ENCODE measurements at places on chromosomes 7 and 10. TPM values are rescaled to one million over a fixed set of nuclear protein-coding genes. Genes with fewer than 3 reads are reported as not detected.

DNA sequence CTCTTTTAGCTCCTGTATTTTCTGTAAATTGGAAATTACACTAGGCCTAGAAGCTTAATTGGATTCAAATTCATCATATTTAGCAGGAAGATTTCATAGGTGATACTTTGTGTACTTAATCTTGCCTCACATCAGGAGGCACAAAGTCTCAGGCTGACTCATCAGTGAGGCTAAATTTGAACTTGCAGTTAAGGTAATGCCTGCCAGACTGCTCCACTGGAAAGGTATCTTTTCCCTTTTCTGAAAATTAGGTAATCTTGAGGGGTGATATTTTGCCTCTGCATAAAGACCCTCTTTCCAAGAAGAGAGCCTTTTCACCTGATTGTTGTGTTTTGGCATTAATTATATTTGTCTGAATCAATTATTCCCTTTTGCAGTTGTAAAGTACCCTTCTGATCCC is 14.6 kb downstream of the PPIA start:
- DNase-seq = no peak
- H3K4me1 ChIP-seq = peaks cover 4% of the 10 kb centered on the region
- no peaks in the 10 kb centered on the region for H3K27me3 ChIP-seq
- H3K27ac ChIP-seq = no peak overlapping the region

Gene FOXI2
- total RNA-seq = not detected

DNA sequence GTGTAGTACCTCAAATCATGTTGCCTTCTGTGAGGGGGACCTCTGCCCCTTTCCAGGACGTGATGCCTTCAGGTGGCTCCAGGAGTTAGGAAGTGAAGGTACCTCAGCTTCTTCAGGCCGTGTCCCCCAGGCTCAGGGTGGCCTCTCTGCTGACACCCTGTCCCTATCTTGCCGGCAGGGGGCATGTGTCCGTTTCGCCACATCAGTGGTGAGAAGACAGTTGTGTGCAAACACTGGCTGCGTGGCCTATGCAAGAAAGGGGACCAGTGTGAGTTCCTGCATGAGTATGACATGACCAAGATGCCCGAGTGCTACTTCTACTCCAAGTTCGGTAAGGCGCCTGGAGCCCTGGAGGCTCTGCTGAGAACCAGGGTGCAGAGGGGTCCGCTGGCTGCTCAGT is 9.2 kb downstream of the CPSF4 start:
- DNase-seq = peak; percentile 21
- peaks cover 4% of the 10 kb centered on the region for H3K4me1 ChIP-seq
- peaks cover 39% of the 10 kb centered on the region for H3K36me3 ChIP-seq
- no peak overlapping the region for H3K4me3 ChIP-seq
- H3K27me3 ChIP-seq = no peaks in the 10 kb centered on the region
- no peak overlapping the region for H3K27ac ChIP-seq

DNA sequence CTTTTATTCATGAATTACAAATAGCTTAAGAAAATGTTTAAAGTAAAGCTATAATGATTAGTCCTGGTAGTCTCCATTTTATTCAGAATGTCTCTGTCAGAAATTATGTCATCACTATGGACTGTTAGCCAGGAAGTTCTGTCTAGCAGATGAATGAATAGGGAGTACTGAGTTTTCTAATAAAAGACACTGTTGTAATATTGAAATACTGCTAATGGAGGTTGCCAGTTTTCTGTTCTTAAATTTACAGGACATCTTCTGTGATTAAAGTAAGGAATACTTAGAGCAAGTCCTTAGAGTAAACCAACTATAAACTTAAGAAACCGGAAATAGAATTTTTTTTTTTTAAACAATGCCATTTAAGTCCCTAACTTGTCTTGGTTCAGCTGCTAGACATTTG is 309.8 kb downstream of the ADK start:
- no peak for DNase-seq
- H3K4me3 ChIP-seq = no peak overlapping the region
- H3K4me1 ChIP-seq = no peaks in the 10 kb centered on the region
- H3K36me3 ChIP-seq = peaks cover 14% of the 10 kb centered on the region
- no peak overlapping the region for H3K27ac ChIP-seq

- H3K27ac ChIP-seq = no peak overlapping the region
- H3K36me3 ChIP-seq = no peaks in the 10 kb centered on the region
- H3K27me3 ChIP-seq = no peaks in the 10 kb centered on the region
- DNase-seq = no peak
Observed at GRCh38 chr7:157830331-157830730, 493.5 kb downstream of the DNAJB6 start.

DNA sequence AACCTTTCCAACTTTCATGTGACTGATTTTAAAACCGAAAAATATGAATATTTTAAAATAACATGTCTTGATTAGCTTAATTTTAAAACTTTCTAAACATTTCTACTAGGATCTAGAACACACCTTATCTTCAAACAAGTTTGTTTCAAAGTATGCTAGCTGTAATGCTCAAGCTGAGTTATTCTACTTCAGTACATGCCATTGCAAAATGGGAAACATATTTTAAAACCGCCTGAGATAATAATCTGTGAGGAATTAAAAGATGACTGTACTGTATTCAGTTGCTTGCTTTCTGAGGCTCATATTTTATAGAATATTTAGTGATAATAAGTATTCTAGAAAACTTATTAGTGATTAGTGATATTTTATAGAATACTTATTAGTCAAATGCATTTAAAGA is 99.6 kb downstream of the LMBR1 start:
- H3K27ac ChIP-seq = no peak overlapping the region
- H3K36me3 ChIP-seq = peaks cover 3% of the 10 kb centered on the region
- no peak for DNase-seq
- no peaks in the 10 kb centered on the region for H3K4me1 ChIP-seq
- H3K4me3 ChIP-seq = no peak overlapping the region
- H3K27me3 ChIP-seq = no peaks in the 10 kb centered on the region

- H3K27me3 ChIP-seq = no peaks in the 10 kb centered on the region
- H3K36me3 ChIP-seq = peaks cover 13% of the 10 kb centered on the region
- no peaks in the 10 kb centered on the region for H3K4me1 ChIP-seq
- H3K4me3 ChIP-seq = no peak overlapping the region
Observed at GRCh38 chr7:134024739-134025138, 102.4 kb upstream of the LRGUK start.

DNA sequence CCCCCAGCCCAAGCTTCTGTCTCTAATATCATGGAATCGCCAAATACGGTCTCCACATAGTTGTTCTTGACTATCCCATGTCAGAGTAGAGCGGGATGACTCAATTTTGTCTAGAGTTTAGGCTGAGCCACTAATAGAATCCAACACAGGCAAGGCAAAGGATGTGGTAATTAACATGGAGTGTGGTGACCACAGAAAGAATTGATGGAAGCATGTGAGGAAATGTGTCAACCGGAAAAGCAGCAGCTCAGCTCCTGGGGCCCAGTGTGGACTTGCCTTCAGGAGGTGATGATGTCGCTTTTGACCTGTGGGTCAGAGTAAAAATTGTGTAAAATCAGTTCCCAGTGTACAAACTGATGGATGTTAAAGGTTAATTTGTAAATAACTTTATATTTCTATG is 139.3 kb upstream of the KLF6 start:
- H3K4me1 ChIP-seq = peaks cover 27% of the 10 kb centered on the region
- no peak overlapping the region for H3K27ac ChIP-seq
- no peak overlapping the region for H3K4me3 ChIP-seq
- H3K36me3 ChIP-seq = no peaks in the 10 kb centered on the region
- DNase-seq = no peak

Gene ATOH7
- total RNA-seq = not detected

- H3K4me1 ChIP-seq = no peaks in the 10 kb centered on the region
- no peaks in the 10 kb centered on the region for H3K27me3 ChIP-seq
- H3K27ac ChIP-seq = no peak overlapping the region
- no peaks in the 10 kb centered on the region for H3K36me3 ChIP-seq
Observed at GRCh38 chr10:25896421-25896820, 37.6 kb upstream of the MYO3A start.

Gene TDRD1
- total RNA-seq = 0.76 TPM

GRCh38 chr7:2670720-2671391 is 17.1 kb upstream of the AMZ1 start:
- peaks cover 6% of the 10 kb centered on the region for H3K4me1 ChIP-seq
- H3K36me3 ChIP-seq = no peaks in the 10 kb centered on the region
- peak; percentile 80 for DNase-seq
- H3K4me3 ChIP-seq = no peak overlapping the region
- peaks cover 8% of the 10 kb centered on the region for H3K27me3 ChIP-seq

Gene PTPRZ1
- not detected for total RNA-seq

- H3K27me3 ChIP-seq = peaks cover 2% of the 10 kb centered on the region
- H3K4me3 ChIP-seq = no peak overlapping the region
- H3K36me3 ChIP-seq = no peaks in the 10 kb centered on the region
- H3K27ac ChIP-seq = no peak overlapping the region
- DNase-seq = no peak
Observed at GRCh38 chr10:110698340-110698739, 54.2 kb downstream of the RBM20 start.

GRCh38 chr10:97943294-97943693 is 87.1 kb downstream of the CRTAC1 start:
- H3K27ac ChIP-seq = no peak overlapping the region
- no peaks in the 10 kb centered on the region for H3K36me3 ChIP-seq
- H3K4me1 ChIP-seq = no peaks in the 10 kb centered on the region
- peaks cover 28% of the 10 kb centered on the region for H3K27me3 ChIP-seq
- H3K4me3 ChIP-seq = no peak overlapping the region

Gene RET
- 0.17 TPM for total RNA-seq

Gene SAP25
- total RNA-seq = 9.9 TPM

- H3K27ac ChIP-seq = no peak overlapping the region
- peaks cover 2% of the 10 kb centered on the region for H3K27me3 ChIP-seq
Observed at GRCh38 chr7:114790521-114790920, 131.4 kb upstream of the MDFIC start.

GRCh38 chr10:124119946-124120345 is 26.5 kb upstream of the CHST15 start:
- no peaks in the 10 kb centered on the region for H3K36me3 ChIP-seq
- no peaks in the 10 kb centered on the region for H3K4me1 ChIP-seq
- no peak overlapping the region for H3K27ac ChIP-seq
- H3K4me3 ChIP-seq = no peak overlapping the region
- H3K27me3 ChIP-seq = no peaks in the 10 kb centered on the region

DNA sequence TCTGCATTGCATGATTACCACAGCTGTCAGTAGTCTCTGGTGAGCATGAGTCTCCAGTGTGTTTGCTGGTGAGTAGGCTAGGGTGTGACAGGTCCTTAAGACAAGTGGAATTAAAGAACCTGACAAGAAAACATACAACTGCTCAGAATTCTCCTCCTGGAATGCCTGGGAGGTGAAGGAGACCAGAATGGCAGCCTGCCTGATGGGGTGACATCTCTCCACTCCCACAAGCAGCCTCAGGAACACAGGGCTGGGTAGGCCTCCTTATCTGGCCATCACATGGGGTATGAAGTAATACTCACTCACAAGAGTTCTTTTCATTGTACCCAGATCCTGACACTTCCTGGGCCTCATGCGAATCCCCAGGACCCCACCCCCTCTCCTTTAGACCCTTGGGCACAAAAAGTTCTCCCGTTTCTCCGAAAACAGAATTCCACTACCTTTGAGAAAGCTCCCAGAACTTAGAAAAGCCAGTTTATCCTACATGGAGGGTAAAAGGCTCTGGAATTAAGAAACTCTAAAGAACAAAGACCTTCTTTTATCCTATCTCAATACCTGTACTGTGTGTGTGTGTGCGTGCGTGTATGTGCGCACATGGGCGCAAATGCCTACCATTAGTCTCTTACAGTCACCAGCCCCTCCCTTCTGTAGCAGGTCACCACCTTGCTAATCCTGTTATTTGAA is 33.4 kb upstream of the C1GALT1 start:
- no peak overlapping the region for H3K27ac ChIP-seq
- H3K4me1 ChIP-seq = peaks cover 5% of the 10 kb centered on the region
- peaks cover 8% of the 10 kb centered on the region for H3K36me3 ChIP-seq
- DNase-seq = no peak
- H3K27me3 ChIP-seq = no peaks in the 10 kb centered on the region
- H3K4me3 ChIP-seq = no peak overlapping the region

Gene SPDYE1
- total RNA-seq = not detected

Gene HOGA1
- not detected for total RNA-seq

DNA sequence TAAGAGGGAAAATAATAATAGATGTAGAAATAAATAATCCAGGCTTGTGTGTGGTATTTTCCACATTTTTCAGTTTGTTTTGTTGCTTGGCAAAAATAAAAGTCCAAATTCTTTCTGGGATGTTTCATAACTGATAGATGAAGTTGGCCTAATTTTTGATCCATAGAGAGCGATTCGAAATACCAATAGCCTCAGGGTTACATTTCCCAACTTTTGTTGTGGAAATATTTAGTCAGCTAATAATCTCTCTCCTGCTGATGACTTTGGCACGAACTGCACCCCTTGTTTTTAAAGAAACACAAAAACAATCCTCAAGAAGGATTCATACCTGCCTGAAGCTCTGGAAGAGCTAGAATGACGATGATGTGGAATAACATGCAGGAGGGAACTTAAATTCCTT is 483.2 kb downstream of the ADRA2A start:
- H3K4me1 ChIP-seq = no peaks in the 10 kb centered on the region
- no peak overlapping the region for H3K4me3 ChIP-seq
- H3K27ac ChIP-seq = no peak overlapping the region
- DNase-seq = no peak
- no peaks in the 10 kb centered on the region for H3K36me3 ChIP-seq
- no peaks in the 10 kb centered on the region for H3K27me3 ChIP-seq

- no peak for DNase-seq
- H3K27ac ChIP-seq = no peak overlapping the region
- H3K4me1 ChIP-seq = peaks cover 1% of the 10 kb centered on the region
Observed at GRCh38 chr10:79303631-79304478, 43.4 kb upstream of the PPIF start.

DNA sequence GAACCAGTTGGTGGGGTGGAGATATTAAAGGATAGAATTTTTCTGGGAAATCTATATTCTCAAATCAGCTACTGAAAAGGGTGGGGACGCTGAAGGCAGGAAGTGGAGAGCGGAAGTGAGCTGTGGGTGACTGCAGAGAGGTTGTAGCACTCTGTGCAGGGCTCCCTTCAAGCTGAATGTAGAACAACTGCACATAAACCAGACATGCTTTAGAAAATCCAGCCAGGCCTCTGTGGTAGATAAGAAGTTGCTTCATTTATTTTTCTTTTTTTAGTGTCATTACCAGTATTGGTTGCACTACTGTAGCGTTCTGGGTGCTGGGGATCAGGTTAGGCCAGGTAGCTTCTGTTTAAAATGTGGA is 127.8 kb downstream of the CELF2 start:
- H3K4me1 ChIP-seq = peaks cover 86% of the 10 kb centered on the region
- H3K36me3 ChIP-seq = no peaks in the 10 kb centered on the region
- no peaks in the 10 kb centered on the region for H3K27me3 ChIP-seq
- peak; percentile 78 for DNase-seq
- peak overlapping the region; percentile 93 for H3K27ac ChIP-seq
- H3K4me3 ChIP-seq = peak overlapping the region; percentile 64

Gene MBL2
- total RNA-seq = not detected

GRCh38 chr10:103838862-103839518 is 16.4 kb downstream of the SH3PXD2A start:
- H3K27ac ChIP-seq = no peak overlapping the region
- H3K4me1 ChIP-seq = no peaks in the 10 kb centered on the region
- DNase-seq = no peak
- no peaks in the 10 kb centered on the region for H3K27me3 ChIP-seq
- no peaks in the 10 kb centered on the region for H3K36me3 ChIP-seq
- H3K4me3 ChIP-seq = no peak overlapping the region

GRCh38 chr10:4511509-4511908 is 314.5 kb upstream of the AKR1E2 start:
- peaks cover 3% of the 10 kb centered on the region for H3K27me3 ChIP-seq
- no peak for DNase-seq
- H3K36me3 ChIP-seq = no peaks in the 10 kb centered on the region
- peaks cover 11% of the 10 kb centered on the region for H3K4me1 ChIP-seq
- no peak overlapping the region for H3K4me3 ChIP-seq
